ENCODE measurements at places on chromosomes 4 and X.

GRCh38 chr4:166012129-166013030, 139.3 kb downstream of the TLL1 start:
- DNase-seq = no peak

GRCh38 chr4:79913581-79913980, 159.4 kb downstream of the ANTXR2 start:
- DNase-seq = no peak

- no peak for DNase-seq
Observed at GRCh38 chr4:22187203-22187820, 238.7 kb upstream of the KCNIP4 start.

DNA sequence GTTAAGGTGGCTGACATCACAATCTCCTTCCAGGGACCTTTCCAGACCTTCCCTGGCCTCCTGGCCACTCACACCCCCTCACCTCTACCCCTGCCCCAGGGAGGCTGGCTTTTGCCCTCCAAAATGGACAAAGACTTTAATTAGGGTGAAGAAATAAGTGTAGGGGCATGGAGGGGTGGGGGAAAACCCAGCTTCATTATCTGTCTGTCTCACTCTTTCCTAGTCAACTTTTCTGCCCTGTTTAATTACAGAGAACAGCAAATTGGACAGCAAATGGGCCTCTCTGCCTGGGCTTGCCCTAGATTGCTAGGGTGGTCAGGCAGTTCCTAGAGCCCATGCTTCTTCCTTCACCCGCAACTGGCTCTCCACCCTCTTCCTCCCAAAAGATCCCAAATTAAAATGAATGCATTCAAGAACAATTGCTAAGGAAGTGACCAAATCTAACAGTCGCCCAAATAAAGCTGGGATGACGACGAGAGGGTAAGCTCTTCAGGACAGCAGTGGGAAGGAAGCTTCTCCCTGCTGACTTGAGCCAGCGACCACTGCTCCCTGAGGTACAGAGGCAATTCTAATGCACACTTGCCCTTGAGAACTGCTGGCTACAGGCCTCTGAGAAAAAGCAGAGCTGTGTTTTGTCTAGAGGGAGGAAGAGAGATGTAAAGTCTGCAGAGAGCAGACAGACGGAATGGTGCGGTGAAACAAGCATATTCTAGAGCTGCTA, 12.4 kb downstream of the RAI2 start:
- no peak for DNase-seq

GRCh38 chr4:174283507-174284471, at the start of the genes CEP44 and FBXO8:
Gene CEP44, plus strand, starts transcription at chr4:174283911. Its CDS starts 15,211 bp downstream, at chr4:174299122.
Gene FBXO8, minus strand, starts transcription at chr4:174283667. Its CDS starts 20,575 bp downstream, at chr4:174263092.
- peak; percentile 68 for DNase-seq

- no peak for DNase-seq
Observed at GRCh38 chrX:74370487-74370886, 50.8 kb upstream of the SLC16A2 start.

DNA sequence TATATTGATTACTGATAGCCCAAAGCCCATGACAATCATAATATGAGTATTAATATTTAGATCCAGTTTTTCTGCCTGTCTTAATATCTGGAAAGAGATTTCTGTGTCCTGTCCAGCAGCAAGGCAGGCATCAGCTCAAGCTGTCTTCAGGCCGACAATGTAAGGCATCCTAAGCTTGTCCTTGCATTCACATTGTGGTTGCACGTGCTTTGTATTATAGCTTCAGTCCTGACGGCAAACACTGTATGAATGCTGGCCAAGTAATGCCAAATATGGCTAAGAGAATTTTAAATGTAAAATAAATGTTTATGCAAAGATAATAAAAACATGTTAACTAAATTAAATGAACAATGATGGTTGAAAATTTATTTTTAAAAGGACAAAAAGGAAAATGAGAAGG, 255.7 kb upstream of the RPS6KA3 start:
- DNase-seq = no peak

GRCh38 chr4:54189140-54189539, 40.0 kb upstream of the PDGFRA start:
- DNase-seq = no peak

DNA sequence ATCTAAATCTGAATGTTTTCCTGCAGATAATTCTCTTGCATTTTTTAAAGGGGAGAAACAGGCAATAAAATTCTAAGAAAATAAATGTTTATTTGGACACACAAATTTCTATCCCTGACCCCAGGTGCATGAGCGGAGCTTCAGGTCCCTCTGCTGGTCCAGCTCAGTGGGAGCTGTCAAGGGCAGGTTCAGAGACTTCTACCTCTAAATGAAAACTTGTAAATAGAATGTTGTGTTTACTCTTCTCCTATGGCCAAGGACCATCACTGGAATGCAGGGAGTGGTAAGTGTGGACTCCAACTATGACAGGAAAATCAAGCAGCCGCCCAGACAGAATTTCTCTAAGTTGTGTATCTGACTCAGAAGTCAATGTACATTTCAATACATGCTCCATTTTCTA, 148.6 kb upstream of the TTC29 start:
- DNase-seq = no peak

DNA sequence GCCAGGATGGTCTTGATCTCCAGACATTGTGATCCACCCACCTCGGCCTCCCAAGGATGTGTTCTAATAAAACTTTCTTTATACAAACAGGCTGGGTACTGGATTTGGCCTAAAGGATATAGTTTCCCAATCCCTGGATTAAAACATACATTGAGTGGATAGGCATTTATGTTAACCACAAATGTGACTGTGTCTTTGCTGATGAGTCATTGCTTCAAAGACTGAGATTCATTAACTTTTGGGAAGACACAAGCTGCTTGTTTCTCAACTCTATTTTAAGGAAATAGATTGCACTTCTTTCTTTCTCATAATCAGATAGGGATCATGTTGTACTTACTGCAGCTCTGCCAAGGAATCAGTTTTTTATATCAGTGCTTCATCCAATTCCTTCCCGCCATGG, 131.3 kb upstream of the AGA start:
- DNase-seq = no peak

DNA sequence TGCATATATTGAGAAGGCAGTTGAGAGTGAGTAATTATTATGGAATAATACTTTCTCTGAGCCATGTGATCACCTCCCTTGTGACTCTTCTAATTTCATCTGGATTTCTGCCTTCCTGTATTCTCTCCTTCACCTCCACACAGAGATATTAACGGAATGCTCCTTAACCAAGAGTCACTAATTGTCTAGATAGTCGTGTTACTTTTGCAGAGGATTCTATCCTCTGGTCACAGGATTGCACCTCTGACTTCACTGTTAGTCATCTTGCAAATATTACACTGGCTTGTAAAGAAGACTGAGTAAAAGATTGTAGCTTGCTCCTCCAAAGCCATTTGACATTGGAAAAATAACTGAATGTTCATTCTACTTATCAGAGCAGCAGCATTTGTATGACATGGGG, 160.9 kb downstream of the SH2D1A start:
- no peak for DNase-seq

- DNase-seq = no peak
Observed at GRCh38 chrX:100652266-100652665, 8.3 kb downstream of the SRPX2 start.

GRCh38 chr4:185559915-185560281, 24.6 kb upstream of the PDLIM3 start:
- no peak for DNase-seq

GRCh38 chr4:78362310-78362709, 189.3 kb upstream of the ANXA3 start:
- DNase-seq = no peak

DNA sequence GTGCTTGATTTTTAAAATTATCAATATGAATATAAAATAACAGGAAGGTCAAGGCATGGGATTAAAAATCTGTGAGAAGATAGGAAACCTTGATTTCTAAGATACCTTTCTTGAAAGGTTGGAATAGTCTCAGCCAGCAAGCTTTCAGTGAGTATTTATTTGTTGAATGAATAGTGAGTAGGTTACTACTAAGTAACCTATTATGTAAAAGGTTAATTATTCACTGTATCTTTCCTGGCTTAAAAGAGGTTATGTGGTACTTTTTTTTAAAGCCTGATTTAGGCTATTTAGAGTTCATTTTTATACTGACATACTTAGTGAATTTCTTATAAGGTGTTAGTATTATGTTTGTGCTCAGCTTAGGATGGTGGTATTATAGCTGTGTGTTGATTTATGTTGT, 123.5 kb downstream of the PTPN13 start:
- DNase-seq = no peak

DNA sequence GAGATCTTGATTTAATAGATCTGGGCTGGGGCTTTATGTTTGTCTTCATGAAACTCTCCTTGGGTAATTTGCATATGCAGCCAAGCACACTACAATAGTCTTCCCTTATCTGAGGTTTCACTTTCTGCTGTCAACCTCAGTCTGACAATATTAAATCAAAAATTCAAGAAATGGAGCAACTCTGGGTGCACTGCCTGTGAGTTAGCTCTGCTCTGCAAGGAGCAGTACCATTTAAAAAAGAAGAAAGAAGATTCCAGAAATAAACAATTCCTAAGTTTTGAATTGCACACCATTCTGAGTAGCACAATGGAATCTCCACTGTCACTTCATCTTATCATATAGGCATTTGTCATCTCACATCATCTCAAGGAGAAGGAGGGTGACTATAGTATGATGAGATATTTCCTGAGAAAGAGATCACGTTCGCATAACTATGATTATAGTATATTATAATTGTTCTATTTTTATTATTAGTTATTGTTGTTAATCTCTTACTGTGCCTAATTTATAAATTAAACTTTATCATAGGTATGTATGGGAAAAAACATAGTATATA, 9.4 kb downstream of the FNIP2 start:
- DNase-seq = peak; percentile 74

GRCh38 chr4:173835903-173836302, 305.9 kb upstream of the HAND2 start:
- no peak for DNase-seq

DNA sequence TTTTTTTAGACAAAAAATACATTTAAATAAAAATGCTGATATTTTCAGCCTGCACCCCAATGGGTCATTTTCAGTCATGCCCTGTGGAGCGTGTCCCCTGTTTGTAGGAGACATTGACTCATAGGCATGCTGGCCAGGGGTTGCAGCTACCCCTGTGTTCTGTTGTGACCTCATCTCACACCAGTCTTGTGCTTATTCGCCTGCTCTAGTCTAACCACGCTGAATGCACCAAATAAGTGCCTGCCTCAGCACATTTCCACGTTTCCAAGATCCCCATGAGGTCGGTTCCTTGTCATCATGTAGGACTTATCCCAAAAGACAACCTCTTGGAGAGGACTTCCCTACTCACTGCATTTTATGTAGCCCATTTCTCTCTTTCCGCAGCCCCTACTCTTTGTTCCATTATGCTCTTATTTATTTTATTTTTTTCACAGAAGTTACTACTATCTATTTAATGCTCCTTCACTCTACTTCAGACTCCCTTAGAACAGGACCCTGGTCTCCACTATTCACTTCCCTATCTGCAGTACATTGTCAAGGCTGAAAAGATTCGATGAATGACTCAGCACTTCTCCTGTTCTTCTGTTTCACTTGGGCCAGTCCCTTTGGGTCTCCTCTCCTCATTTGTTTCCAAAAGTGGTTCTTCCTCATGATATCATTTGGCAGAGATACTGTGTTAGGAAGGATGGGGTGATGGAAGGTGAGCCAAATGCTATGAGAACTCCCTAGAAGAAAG, 109.7 kb downstream of the MSL3 start:
- no peak for DNase-seq

GRCh38 chr4:38601244-38601915, 62.6 kb upstream of the KLF3 start:
- no peak for DNase-seq

- DNase-seq = no peak
Observed at GRCh38 chr4:54213001-54213400, 16.1 kb upstream of the PDGFRA start.

- no peak for DNase-seq
Observed at GRCh38 chrX:40004921-40005291, 92.9 kb downstream of the BCOR start.

GRCh38 chr4:139509727-139510410, 46.1 kb downstream of the SETD7 start:
- DNase-seq = no peak

- DNase-seq = no peak
Observed at GRCh38 chr4:25123236-25123635, 37.0 kb downstream of the SEPSECS start.

- DNase-seq = no peak
Observed at GRCh38 chrX:13646154-13646549, 6.8 kb upstream of the TCEANC start.

DNA sequence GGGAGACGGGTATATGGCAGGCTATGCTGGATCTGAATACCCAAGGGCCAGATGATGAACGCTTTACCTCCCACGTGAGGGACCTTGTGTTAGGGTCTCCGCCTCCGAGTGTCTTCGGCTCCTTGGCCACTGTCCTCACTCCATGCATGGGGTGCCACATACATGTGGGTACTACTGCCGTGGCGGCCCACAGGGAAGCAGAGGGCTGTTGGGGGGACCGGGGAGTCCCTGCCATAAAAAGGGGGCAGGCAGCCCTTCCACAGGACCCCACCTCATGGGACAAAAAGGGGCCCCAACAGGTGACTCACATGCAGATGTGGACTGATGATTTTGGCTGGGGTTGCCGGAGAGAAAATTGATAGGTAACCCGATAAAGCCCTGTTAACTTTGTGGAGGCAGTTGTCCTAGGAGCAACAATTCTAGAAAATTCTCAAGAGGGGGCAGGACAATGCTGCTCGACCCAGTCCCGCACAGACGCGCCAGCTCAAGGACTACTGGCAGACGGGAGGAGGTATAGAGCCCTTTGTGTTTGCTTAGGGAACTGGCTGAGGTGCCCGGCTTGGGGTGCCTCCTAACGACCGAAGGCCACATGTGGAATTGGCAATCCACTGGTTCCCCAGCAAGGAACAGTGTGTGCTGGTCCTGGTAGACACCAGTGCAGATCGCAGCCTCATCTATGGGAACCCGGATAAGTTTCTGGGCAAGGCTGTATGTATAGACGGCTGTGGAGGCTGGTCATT, 695.7 kb upstream of the AGA start:
- no peak for DNase-seq

DNA sequence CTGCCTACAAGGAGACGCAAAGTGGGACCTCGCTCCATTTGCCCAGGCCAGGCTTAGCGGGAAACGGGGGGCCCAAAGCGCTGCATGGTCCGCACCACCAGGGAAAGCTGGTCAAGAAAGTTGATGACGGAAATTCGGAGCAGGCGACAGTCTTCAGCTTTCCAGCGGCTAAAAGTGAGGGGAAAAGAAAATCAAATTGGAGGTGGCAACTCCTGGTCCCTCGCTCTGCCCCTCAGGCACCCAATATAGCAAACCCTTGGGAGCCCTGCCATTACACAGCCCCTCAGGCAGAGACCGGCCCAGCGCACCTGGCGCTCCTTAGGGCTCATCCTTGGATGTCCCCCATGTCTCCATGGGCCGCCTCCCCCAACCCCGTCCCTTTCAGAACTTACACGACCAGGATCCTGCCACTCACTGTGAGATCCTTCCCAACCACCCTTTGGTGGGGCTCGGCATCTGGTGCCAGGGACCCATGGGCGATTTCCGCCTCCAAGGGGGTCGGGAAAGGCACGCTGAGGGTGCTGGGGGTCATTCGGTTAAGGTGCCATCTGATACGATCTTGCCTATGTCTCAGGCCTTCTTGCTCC, 1.1 kb downstream of the LAGE3 start:
- no peak for DNase-seq

GRCh38 chr4:37951461-37952352, 8.5 kb upstream of the PTTG2 start:
- DNase-seq = no peak

GRCh38 chrX:10989386-10989785, 121.7 kb upstream of the HCCS start:
- no peak for DNase-seq

GRCh38 chr4:3096202-3096601, 21.7 kb downstream of the HTT start:
- DNase-seq = no peak

GRCh38 chr4:136281307-136281706, 1251.0 kb downstream of the PCDH18 start:
- no peak for DNase-seq
